Stimulated activated memory B cell treated with anti-CD40 and anti-IgM and Interleukin-4, amounts not matched to agents 10 μg/mL and 1 μg/mL and 100 μg/mL, for 72 hours (primary cell): ENCODE measurements at places on chromosomes 11 and 22.

- ATAC-seq, result no peak
Measured at GRCh38 chr22:33569559-33569958, 350.7 kb downstream of the LARGE1 start.

DNA sequence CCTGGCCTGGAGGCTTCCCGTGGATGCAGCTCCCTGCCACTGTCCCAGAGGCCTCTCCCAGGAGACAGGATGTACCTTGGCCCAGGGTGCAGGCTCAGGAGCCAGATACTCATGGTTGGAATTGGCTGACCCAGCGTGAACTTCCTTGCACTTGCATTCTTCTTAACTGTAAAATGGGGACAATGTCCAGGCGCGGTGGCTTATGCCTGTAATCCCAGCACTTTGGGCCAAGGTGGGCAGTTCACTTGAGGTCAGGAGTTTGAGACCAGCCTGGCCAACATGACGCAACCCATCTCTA lies 20.1 kb upstream of the ST3GAL4 start:
- no peak for ATAC-seq

DNA sequence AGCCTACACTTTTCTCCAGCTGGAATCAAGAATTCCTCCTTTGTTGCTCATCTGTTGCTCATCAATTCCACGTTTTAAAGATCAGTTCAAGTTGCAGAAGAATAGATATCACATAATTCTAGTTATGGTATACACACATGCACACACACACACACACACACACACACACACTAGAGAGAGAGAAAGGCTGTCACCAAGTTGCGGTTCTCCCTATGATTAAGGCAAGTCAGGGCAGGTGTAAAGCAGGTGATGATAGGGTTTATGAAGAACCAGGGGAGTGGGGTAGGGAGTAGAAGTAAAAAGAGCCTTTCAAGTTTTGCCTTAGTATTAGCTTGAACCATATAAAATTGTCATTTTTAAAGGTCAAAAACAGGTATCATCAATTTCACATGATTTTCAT lies 31.7 kb upstream of the TMPRSS4 start:
- no peak for ATAC-seq

- ATAC-seq, result no peak
Measured at GRCh38 chr11:124766156-124766555, 4.1 kb upstream of the ESAM start.

DNA sequence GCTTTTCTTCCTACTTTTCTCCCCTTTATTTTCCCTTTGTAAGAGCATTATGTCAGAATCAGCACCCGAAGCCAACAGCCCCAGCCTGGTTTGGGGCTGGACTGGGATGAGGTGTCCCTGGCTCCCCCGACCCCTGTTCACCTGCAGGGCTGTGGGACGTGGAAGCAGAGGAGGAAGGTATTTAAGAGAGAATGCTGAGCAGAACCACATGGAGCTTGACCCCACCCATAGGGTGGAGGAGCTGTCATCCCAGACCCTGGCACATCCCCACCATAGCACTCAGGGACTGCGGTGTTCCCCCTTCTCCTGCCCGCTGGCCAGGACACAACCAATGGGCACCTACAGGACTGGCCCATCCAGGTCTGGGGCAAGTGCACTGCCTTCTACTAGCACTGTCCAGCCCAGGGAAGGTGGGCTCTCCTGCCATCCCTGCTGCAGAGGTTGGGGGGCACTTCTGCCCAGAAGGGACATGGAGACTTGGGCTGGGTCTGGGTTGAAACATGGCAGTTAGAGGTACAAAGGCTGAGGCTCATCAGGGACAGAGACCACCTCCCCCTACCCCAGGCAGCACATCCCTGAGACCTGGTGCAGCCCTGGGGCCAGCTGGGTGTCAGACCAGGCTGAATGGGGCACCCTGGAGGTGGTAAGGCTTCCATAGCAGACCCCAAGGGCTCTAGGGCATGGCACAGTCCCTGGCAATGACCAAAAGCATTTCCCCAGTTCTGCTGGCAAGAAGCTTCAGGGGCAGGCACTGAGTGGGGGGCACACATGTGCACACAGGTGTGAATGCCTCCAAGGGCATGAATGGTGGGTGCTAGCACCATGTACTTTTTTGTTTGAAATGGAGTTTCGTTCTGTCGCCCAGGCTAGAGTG lies 19.7 kb downstream of the TANGO2 start:
- no peak for ATAC-seq

- no peak for ATAC-seq
Measured at GRCh38 chr11:41612415-41612814, 153.0 kb upstream of the LRRC4C start.

DNA sequence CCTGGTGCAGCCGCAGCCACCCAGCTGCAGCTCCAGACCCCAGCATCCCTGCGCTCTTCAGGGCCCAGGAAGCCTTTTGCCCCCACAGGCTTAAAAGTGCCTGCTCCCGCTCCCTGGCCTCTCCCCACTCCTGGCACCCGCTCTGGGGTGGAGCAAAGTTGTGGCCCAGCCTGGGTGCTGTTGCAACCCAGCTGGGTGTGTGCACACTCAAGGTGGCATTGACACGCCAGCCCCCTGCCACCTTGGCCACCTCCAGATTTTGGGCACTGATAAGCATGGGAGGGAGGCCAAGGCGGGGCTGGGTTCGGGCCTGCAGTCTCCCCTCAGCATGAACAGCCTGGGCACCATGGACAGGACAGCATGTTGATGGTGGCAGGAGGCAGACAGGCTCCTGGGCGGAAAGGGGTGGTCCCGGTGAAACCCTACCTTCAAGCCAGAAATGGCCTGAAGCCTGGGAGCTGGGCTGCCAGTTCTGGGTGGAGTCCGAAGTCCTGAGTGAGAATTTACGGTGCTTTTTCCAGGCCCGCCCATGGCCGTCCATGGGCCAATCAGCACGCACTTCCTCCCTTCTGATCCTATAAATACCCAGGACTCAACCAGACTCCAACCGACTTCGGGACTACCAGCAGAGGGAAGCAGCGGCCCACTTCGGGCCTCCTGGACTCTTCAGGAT lies 23.6 kb upstream of the RNASEH2C start:
- ATAC-seq, result no peak

DNA sequence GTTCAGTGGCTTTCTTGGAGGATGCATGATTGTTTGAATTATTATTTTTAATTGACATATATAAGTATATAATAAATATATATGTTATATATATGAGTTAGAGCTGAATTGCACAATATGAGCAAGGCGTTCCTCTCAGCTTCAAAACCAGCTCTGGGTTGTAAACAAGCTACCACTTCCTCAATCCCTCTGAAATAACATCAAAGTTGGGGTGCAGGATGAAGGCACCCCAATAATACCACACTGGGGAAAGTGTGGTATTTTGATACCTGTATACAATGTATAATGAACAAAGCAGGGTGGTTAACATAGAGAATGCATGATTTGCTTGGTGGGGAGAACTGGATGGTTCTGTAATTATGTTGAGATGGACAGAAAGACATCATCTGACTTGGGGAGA lies 1.7 kb upstream of the SORL1 start:
- ATAC-seq, result no peak

- ATAC-seq, result no peak
Measured at GRCh38 chr11:133817449-133817848, 27.9 kb downstream of the SPATA19 start.

- peak; percentile 75 for ATAC-seq
Measured at GRCh38 chr11:15107730-15108515, 6.8 kb upstream of the INSC start.

DNA sequence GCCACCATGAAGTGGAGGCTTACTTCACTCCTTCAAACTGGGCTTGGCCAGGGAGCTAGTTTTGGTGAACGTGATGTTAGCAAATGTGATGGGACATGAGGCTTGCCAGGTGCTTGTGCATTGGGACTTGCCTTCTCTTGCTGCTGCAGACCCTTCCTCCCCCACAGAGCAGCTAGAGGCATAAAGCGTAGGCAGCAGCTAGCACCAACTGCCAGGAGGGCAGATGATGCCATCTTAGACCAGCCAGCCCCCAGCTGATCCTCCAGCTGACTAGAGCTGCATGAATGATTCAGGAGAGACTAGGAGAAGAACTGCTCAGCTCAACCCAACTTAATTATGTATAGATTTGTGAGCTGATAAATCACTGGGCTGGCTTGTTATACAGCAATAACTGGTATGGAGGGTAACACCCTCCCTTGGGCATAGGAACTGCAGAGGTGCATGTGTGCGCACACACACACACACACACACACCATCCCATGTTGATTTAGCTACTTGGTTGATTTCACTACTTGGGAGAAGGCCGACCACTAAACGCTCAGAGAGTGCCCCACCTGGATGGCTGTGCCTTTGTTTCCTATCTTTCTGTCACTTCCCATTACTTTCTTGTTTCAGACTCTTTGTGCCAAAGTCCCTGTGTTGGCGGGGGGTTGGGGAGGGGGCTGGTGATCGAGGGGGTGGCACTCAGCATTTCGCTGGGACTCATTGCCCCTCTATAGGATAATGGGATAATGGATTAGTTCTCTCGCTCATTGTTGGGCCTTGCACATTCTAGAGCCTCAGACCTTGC lies 202.8 kb downstream of the ADAMTS15 start:
- ATAC-seq, result no peak

- no peak for ATAC-seq
Measured at GRCh38 chr11:45655347-45655756, 10.1 kb downstream of the CHST1 start.

DNA sequence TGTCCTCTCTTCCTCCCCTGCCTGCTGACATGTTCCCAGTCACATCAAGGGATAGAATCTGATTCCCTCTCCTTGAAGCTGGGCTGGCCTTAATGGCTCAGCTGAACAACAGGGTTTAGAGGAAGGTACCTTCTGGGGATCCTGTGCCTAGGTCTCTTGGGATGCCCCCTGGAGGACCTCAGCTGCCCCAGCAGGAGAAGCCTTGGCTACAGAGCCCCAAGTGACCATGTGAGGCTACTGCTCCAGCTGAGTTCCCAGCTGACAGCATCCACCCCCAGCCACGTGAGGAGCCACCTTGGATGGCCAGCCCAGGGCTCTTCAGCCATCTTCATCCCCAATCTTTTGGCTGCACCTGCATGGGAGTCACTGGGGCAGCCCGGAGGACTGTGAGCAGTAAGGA lies 1499.3 kb downstream of the TBC1D22A start:
- ATAC-seq, result no peak

- ATAC-seq, result no peak
Measured at GRCh38 chr11:3000032-3000961, 8.2 kb upstream of the NAP1L4 start.

GRCh38 chr22:29907753-29908515 lies 25.0 kb downstream of the MTMR3 start:
- no peak for ATAC-seq

- ATAC-seq, result no peak
Measured at GRCh38 chr22:36430863-36431262, 43.1 kb upstream of the MYH9 start.

GRCh38 chr11:46437122-46437689 lies 45.6 kb upstream of the CHRM4 start:
- no peak for ATAC-seq

DNA sequence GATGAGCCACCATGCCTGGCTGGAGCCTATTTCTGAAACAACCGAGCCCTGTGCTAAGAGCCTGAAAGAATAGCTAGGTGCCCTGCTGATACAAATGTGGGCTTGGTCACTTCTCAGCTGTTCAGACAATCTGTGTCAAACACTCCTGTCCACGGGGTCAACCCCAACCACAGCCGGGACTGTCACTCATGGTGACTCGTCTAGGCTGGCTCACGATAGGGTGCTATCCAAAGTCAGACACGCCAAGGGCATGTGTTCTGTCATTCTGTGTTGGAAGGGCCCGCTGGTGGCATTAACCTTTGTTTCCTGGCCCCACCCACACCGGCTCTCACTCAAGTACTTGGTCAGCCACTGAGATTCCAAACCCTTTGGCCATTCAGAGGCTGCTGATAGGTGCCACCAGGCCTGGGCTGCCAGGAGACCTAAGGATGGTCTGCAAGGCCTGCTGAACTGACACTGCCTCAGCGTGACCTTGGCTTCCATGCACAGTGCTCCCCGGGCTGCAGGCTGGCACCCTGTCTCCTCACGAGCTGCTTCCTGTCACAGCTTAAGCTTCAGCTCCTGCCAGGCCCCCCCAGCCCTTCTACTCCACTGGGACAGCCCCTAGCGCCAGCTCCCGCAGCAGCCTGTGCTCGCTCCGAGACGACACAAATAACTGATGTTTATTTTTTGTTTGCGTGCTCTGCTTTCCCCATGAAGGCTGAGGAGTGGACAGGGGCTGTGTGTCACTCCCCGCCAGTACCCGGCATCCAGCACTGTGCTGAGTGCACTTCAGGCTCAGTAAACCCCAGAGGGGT lies 14.2 kb upstream of the CDC42BPG start:
- peak; percentile 70 for ATAC-seq

DNA sequence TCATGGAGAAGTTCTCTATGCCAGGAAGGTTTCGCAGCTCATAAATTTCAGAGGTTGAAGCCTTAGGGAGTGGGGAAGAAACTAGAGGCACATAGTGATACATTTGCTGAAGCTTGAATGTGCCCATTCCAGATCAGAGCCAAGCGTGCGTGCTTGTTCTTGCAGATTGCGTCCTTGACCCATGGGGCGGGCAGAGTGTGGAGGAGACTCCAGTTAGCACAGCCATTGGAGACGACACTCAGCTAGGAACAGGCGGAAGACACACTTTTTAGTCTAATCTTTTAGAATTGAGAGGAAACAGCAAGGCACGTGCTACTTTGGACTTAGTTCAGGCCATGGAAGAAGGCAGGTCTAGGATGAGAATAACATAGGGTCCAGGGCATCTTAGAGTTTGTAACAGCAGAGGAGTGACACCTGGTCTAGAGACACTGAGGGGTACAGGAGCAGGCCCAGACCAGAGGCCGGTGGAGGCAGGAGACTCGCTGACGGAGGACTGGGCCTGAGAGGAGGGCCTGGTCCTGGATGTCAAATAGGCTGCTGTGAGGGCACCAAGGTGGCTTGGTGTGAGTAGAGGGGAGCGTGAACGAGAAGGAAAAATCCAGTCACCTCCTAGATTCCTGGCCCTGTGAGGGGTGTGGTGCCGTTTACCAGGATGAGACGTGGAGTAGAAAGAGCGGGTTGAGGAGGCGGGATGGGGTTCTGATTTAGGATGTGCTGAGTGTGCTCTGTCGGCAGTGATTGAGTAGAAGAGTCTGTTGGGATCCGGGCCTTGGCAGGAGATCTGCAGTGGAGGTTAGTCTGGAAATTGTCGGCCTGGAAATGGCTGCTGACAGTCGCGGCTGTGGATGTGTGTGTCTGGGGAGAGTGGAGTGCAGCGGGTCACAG lies 154.7 kb downstream of the TBC1D22A start:
- no peak for ATAC-seq

- no peak for ATAC-seq
Measured at GRCh38 chr11:33830903-33831648, 56.8 kb upstream of the FBXO3 start.

GRCh38 chr11:130181295-130182272 lies 22.0 kb downstream of the ST14 start:
- ATAC-seq, result peak; percentile 93

GRCh38 chr11:34916843-34917770 lies 689 bp downstream of the PDHX start:
- no peak for ATAC-seq

GRCh38 chr11:28323621-28324020 lies 215.4 kb downstream of the METTL15 start:
- ATAC-seq, result no peak

DNA sequence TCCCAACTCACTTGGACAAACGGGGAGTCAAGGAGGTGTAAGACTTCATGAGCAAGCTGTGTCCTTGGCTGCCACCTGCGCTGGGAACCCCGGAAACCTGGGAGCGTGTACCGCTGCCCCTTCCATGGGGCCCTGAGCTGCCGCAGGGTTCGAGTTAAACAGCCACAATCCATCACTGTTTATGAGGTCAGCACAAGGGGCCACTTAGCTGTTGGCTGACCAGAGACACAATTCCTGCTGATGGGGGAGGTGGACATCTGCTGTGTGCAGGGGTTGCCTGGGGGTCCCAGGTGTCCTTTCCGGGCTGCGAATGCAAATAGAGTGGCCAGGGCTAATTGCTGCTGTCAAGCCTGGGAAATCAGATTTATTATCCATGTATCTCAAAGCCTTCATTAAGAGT lies 549.3 kb downstream of the BRD1 start:
- ATAC-seq, result no peak
